ENCODE measurements at places on chromosomes 6 and 20.
A peak's percentile ranks its signal among the peaks of the same experiment; 100 is the strongest.

DNA sequence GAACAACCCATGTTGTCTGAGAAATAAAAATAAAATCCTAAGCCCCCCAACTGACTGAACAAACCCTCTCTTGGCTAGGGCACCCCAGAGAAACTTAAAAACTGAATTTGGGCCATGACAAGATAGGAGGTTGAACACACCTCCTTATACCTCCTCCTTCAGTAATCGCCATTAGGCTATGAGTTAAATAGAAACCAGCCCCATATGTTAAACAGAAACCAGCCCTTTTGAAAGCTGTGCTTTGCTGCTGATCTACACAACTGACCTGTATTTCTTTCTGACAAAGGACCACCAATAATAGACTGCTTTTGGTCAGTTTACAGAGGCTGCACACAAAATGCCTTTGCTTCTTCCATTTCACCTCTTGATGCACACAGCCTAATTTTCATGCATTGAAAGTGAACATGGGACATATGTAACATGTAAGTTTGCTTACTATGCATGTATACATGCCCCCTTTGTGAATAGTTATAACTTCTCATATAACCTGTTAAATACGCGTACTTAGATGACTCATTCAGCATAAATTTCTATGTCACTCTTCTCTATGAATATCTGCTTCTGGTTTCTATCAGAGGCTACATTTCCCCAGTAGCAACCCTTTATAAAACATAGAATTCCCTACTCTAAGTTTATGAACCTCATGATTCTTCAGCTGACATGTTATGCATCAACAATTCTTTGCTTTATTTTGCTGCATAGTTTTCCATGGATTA lies 462.9 kb downstream of the COL12A1 start:
- no peak for DNase-seq

DNA sequence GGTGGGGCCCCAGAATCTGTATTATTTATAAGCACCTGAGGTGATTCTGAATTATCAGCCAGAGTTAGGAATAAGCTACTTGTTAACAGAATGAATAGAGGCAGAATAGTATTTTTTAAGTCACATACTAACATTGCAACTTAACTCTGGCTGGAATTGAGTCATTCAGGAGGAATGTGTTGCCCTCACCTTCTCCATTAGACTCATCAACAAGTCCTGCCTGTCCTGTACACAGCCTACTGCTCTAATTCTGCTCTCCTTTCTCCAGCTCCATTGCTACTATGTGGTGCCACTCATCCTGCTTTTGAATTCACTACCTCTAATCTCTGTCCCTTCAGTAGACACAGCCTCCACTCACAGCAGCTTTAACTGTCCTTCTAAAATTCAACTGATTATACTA lies 669.4 kb downstream of the DHX35 start:
- DNase-seq: no peak

- no peak for DNase-seq
Measured at GRCh38 chr6:32200711-32201475, 8.4 kb upstream of the GPSM3 start.

GRCh38 chr6:32837651-32838113 lies 857 bp downstream of the TAP2 start:
- no peak for DNase-seq

- DNase-seq: no peak
Measured at GRCh38 chr6:13314806-13315205, 13.5 kb downstream of the TBC1D7 start.

DNA sequence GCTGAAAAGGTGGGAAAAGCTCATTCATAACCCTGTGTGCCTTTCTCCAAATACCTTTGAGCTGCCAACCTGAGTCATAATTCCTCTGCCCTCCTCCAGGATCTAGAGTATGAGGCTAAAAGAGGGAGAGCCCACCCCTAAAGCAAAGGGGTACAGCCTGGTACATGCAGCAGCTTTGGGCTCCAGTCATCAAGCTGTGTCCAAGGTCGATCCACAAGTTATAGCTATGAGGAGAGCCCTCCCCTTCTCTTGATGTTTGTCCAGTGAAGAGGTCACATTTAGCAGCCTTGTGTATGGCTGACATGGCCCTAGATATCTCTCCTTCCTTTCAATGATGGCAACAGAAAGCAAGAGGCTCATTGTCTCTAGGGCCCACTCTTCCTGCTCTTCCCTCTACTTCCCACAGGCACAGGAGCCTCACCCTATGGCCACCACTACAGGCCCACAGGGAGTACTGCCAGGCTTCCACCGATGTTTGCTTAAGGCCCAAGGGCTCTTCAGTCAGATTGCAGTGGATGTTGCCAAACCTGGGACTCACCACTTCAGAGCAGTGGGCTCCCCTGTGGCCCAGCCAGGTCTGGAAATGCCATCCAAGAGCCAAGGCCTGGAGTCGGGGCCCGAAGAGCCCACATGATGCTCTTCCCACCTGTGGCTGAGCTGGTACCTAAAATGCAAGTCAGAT lies 176.8 kb downstream of the CD83 start:
- DNase-seq: no peak

DNA sequence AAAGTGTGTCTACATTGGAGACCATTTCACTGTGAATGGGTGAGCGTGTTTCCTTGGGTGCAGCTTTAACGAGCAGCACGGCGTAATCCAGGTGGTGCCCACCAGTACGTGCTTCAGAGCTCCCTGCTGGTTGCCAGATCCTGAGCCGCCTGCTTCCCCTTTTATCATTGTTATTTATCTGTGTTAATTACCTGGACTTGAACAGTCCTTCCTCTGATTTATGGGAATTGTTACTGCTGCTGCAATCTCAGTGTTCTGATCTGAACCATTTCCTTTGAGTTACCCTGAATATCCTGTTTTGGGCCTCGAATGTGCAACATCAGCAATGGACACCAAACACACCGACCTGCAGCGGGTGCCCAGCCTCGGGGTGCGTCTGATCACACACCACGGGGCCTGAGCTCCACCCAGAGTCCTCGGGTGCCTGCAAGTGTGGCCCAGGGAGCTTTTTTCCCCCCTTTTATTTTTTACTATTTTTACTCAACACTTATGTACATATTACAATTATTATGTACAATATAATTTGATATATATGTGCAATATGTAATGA lies 81.3 kb downstream of the RPP40 start:
- no peak for DNase-seq

GRCh38 chr6:133394630-133395029 lies 153.5 kb downstream of the EYA4 start:
- no peak for DNase-seq

- no peak for DNase-seq
Measured at GRCh38 chr6:163454425-163454824, 39.9 kb downstream of the QKI start.

GRCh38 chr6:63765828-63766227 lies 130.2 kb downstream of the PHF3 start:
- DNase-seq: no peak

DNA sequence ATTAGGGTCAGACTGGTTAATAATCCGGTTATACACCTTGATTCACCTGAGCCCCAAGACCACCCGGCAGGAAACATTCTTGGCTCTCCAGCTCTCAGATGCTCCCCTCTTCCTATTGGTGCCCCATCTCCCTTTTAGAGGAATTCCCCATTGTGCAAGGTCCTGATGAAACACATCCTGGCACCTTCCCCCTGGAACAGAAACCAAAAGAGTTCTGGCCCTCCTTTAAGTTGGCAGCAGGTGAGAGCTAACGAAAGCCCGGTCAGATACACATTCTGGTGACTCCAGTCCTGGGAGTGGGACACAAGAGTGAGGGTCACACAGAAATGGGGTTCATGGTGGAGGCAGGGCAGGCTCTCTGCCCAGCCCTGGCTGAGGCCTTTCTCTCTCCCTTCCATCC lies 32.2 kb downstream of the RSPO4 start:
- no peak for DNase-seq

- peak; percentile 62 for DNase-seq
Measured at GRCh38 chr6:168035661-168036545, 38.4 kb downstream of the KIF25 start.

DNA sequence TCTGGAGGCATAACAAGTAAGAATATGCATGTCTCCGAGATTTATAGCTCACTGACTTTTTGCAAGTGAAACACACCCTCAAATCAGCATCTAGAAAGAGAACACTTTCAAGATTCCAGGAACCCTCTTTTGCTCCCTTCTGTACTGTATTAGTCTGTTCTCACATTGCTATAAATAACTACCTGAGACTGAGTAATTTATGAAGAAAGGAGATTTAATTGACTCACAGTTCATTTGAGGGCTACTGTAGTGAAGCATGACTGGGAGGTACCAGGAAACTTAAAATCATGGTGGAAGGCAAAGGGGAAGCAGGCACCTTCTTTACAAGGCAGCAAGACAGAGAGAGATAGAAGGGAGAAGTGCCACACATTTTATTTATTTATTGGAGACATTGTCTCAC lies 269.9 kb downstream of the UTRN start:
- DNase-seq: no peak

GRCh38 chr6:1423578-1423977 lies 34.2 kb downstream of the FOXF2 start:
- DNase-seq: no peak

- peak; percentile 13 for DNase-seq
Measured at GRCh38 chr20:37411408-37412219, 65.7 kb downstream of the SRC start.

GRCh38 chr6:32933661-32934085 lies 7.2 kb downstream of the HLA-DMB start:
- peak; percentile 44 for DNase-seq

DNA sequence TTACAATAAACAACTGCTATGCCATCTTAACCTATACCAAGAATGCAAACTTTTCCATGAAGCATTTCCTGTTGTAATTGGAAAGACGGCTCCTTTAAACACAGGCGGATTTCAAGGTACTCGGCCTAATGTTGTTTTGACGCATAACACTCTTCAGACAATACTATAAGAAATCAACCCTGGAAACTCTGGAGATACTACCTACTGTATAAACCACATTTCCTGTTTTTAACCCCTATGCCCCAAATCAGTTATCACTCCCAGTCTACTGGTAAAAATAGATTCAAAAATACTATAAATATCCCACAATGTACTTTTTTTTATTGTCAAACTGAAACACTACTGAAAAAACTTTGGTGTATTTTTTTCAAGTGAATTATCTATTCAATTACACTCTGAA lies 118.1 kb downstream of the IRF4 start:
- DNase-seq: no peak

DNA sequence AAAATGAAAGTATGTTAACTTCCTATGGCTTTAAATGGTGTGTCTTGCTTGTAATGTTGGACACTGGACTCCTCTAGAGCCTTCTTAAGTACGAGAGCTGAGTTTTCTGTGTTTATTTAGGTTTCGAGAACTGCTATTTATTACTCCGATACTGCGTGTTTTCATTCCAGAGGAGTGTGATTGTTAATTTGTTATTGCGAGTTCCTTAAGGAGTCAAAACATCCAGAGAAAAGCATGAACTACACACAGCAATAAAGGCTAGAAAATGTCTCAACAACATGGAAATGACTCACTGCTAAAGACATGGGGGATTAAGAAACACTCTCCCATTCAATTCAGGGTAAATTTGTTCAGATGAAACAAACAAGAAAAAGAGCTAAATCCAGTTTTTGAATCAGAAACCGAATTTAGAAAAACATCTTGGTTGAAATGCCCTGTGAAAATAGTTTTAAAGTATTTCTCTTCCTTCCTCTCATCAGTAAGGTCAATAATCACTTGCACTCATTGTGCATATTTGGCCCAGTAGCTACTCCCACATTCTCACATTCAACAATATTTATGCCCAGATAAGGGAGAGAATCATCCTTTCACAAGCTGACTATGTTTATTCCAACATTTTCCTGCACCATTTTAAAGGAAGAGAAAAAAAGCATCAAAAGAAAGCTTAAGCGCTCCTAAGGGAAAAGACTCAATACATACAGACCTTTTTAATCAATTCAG lies 36.0 kb downstream of the ATXN1 start:
- no peak for DNase-seq

DNA sequence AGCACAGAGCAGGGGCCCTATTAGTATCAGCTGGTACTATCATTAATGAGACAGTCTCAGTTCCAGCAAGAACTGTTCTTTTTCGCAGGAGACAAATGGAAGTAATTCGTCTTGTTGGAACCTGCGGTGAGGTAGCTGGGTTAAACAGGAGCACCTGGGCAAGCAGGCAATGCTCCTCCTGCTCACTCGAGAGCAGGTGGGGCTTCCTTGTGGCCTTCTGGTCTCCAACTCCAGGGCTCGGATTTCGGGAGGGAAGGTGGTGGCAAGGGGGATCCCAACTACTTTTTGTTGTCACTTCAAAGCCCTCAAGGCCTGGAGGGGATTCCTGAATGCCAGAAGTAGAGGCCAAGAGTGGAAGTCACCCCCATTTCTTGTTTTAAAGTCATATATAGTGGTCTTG lies 1.3 kb upstream of the SPEF1 start:
- no peak for DNase-seq

GRCh38 chr6:20427856-20428255 lies 26.2 kb downstream of the E2F3 start:
- no peak for DNase-seq

- DNase-seq: peak; percentile 2
Measured at GRCh38 chr6:31053873-31054272, 43.6 kb downstream of the MUC22 start.

GRCh38 chr6:158518191-158519127 lies 41.4 kb upstream of the TMEM181 start:
- peak; percentile 88 for DNase-seq

GRCh38 chr6:13760307-13761304 lies 49.0 kb upstream of the RANBP9 start:
- no peak for DNase-seq

- DNase-seq: no peak
Measured at GRCh38 chr6:49888742-49889431, 22.6 kb upstream of the CRISP1 start.

DNA sequence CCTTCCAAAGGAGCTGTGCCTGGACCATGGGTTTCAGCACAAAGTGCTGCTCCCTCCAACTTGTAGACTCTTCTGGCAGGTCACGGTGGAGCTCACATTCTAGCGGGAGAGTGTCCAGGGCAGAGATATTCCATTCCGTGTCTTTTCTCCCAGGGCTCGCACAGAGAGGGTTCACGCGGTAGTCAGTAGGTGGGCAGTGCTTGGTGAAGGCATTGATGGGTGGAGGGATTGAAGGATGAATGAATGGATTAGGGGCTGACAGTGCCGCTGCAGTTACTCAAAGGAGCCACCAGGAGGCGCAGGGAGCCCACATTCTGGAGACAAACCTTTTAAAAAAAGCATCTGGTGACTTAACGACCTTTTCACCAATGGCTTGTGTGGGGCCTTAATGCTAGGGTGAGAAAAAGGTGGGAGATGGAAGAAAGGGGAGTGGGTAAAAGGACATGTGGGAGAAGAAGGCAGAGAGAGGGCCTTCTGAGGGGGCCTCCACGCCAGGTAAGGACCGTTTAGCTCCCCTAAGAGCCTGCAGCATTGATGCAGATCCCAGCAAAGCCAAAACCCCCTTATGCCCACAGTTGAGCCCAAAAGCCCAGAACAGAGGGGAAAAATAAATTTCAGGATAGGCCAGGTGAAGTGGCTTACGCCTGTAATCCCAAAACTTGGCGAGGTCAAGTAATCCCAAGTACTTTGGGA lies 17.5 kb upstream of the FAM110A start:
- DNase-seq: peak; percentile 51

All from NCI-H1105 (cell line).